ENCODE measurements at places on chromosomes 13 and 19.

DNA sequence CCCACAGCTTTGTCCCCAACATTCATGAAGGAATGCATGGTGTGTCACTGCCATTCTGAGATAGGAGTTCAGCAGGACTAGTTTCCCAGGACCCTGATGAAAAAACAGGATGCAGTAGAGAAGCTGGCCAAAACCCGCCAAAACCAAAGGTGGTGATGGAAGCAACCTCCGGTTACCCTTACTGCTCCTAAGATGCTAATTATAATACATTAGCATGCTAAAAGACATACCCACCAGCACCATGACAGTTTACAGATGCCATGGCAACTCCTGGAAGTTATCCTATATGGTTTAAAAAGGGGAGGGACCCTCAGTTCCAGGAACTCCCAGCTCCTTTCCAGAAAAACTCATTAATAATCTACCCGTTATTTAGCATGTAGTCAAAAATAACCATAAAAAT lies 59.9 kb upstream of the KCTD15 start:
- DNase-seq, result no peak

DNA sequence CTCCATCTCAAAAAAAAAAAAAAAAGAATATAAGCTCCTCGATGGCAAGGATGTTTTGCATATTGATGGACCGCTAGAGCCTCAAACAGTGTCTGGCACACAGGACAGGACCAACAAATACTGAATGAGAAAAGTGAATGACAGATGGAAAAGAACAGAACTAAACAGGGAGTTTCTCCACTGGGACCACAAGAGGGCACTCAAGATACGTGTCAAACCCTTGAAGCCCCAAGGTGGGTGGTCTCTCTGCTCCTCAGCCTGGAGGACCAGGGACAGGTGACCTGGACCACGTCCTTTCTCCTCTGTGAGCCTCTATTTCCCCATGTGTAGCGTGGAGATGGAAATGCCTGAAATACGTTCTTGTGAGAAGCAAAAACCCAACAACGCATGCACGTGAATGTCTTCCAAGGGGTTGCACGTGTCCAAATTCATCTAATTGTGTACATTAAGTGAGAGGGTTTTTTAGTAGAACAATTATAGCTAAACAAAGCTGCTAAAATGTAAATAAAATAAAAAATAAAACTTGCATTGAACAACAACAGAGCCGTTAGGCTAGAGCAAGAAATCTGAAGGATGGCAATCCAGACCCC lies 5.7 kb upstream of the CDC42EP5 start:
- no peak for DNase-seq

DNA sequence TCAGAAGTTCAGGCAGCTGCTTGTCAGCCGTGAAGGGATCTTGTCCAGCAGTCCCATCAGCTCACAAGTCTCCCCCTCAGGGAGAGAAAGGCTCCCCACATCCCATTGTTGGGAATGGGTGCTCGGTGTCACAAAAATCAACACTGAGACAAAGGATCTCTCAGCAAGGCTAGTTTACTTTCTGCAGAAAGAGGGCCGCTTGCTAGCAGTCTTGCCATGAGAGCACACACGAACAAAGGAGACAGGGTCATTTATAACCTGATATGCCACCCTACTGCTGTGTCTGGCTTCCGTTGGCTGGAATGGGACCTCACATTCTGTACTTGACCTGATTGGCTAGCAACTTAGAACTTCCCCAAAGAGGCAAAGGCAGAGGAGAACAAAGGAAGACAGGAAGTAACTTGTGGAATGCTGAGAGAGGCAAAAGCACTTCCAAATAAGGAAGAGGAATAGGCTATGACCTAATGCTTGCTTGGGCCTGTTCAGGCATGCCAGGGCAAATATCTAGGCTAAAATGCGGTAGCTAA lies 8.7 kb upstream of the IGFL3 start:
- DNase-seq, result no peak

DNA sequence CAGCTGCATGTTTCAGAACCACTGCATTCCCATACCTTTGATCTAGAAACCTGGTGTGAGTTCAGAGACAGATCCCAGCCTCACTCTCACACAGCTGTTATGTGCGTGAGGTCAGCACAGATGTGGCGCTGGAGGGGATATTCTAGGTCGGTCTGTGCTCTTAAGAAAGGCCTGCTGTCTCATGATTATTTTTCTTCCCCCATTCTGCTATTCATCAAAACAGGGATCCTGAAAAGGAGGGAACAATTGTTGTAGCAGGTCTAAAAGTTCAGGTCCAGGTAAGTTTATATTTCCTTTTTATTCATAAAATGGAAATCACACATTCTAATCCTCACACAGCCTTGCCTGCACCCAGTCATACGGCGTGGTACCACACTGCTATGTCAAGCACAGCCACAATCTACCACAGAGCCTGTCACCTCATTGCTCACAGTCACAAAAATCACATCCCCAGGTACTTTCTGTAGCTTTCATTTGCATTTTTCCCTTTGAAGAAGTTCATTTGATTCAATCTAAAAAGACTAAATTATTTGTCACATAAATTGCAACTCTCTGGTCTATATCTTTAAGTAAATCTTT lies 867 bp downstream of the ZNF546 start:
- no peak for DNase-seq

- no peak for DNase-seq
Observed at GRCh38 chr13:98810746-98811145, 58.3 kb upstream of the SLC15A1 start.

GRCh38 chr19:48501494-48502349 lies 9.9 kb downstream of the LMTK3 start:
- DNase-seq, result no peak

DNA sequence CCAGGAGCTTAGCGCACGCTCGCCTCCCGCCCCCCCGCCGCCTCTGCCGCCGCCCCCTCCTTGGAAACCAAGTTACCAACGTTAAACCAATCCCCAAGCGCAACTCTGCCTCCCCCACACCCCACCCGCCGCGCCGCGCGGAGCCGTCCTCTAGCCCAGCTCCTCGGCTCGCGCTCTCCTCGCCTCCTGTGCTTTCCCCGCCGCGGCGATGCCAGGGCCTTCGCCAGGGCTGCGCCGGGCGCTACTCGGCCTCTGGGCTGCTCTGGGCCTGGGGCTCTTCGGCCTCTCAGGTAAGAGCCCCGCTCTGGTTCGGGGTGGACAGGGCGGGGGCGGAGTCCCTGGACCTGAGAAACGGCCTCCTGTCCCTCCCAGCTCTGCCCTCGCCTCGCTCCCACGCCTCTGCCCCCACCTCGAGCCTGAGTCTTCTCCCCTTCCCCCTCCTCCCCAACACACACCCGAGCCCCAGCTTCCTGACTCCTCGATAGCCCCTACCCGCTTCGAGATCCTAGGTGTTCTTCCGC lies at the start of gene ICAM5:
TSS of gene ICAM5 (plus strand) at position 117 of the 521 bp plus-strand sequence. CDS start at position 209, 92 bp downstream.
- no peak for DNase-seq

DNA sequence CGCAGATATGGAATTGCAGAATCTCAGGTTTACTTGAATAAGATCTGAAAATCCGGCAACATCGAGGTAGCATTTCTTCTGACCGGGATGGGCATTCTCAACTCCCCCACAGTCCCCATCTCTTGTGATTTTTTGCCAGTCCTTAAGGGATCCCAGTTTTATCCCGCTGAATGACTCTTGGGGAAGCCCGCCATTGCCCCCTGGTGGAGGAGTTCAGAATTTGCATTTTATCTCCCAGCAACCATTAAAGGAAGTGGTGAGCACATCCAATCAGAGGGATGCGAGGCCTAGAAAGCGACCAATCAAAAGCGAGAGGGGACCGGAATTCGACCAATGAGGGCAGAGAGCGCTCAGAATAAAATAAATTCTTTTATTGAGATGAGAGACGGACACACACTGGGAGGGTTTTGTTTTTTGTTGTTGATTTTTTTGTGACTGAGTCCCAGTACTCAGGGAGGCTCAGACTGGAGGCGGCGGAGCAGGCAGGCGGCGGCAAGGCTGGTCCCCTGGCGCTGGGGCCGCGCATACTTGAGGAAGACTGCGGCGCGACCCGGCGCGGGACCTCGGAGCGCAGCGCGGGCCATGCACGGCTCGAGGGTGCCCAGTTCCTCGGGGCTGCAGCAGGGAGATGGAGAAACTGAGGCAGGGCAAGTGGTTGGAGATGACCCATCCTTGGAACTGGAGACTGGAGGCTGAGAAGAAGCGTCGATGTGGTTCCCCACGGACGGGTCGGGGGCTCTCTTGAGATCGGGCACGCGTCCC lies 3.9 kb upstream of the TTC9B start:
- DNase-seq, result peak; percentile 29

GRCh38 chr13:74528734-74529513 lies 394.7 kb upstream of the KLF12 start:
- DNase-seq, result no peak

DNA sequence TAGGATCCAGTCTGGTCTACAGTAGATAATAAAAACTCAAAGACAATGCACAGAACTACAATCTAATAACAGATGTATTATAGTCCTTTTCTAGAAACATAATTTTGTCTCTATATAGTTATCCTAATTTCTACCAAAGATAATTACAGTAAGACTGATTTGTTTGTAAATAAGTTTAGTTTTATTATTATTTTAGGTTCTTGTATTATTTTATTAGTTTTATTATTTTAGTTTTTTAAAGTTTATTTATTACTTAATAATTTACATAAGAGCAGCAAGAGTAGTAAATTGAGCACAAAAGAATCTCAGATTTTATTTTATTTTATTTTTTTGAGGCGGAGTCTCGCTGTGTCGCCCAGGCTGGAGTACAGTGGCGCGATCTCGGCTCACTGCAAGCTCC lies 22.3 kb upstream of the ZNF227 start:
- DNase-seq, result no peak

GRCh38 chr13:112574834-112575613 lies 12.9 kb downstream of the TUBGCP3 start:
- no peak for DNase-seq

DNA sequence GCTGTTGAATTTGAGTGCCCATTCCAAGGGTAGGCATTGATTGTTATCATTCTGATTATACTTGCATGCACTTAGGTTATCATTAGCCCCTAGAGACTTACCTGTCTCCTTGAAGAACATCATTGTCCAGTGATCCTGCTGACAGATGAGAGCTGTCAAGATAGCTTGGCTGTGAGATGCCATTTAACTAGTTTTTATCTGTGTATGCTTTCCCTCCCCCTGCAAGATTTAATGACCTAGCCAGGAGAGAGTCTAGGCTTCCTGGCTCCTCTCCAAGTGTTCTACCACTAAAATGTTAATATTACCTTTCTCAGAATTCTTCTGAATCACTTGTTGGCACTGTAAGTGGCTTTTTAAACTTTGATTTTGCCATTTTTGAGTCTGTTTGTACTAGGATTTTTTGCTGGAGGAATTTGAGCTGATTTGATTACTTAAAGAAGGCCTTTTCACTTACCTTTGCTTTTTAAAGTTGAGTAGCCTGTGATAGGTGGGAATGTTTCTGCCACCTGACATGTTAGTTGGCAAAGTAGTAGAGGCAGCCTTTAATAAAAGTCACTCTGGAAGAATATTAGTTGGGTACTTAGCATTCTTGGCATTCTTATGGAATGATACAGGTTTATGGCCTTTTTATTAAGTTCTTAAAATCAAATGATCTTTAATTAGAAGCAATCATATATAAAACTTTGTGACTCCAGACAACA lies 41.1 kb downstream of the ARHGAP35 start:
- no peak for DNase-seq

GRCh38 chr13:90933097-90933826 lies 414.2 kb upstream of the MIR17HG start:
- DNase-seq, result no peak

GRCh38 chr13:109333893-109334651 lies 452.3 kb downstream of the IRS2 start:
- DNase-seq, result no peak

DNA sequence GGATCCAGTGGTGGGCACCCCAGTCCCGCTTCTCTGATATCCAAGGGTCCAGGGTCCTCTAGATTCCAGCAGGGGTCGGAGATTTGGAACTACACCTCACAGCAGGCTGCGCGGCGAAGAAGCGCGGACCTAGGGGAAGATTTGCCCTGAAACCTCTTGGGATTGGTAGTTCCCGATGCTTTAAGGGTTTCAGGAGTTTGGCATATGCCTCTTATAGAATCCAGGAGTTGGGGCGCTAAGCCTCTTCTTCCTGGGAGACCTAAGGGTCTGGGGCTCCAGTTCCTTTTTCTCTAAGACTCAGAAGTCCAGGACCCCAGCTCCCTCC lies 349 bp downstream of the BCL2L12 start:
- no peak for DNase-seq

DNA sequence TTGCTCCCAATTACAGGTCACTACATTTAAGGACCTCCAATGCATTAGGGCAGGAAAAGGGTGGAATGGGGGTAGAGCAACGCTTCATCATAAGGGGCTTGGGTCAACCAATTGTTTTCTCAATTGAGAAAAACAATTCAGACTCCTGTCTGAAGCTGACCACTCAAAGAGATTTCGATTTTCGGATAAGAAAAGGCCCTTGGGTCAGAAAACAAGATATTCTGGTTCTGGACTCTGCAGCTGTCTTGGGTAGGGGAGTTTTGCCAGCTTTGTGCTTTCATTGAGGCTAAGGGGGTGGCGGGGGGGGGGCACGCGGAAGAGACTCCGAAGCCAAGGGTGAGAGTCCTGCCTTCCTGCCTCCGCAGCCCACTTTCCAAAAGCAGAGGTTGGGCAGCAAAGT lies 4.8 kb upstream of the ZNF98 start:
- no peak for DNase-seq

GRCh38 chr19:1411255-1412191 lies 4.1 kb downstream of the DAZAP1 start:
- DNase-seq, result no peak

- no peak for DNase-seq
Observed at GRCh38 chr13:43611281-43612273, 175.2 kb downstream of the ENOX1 start.

DNA sequence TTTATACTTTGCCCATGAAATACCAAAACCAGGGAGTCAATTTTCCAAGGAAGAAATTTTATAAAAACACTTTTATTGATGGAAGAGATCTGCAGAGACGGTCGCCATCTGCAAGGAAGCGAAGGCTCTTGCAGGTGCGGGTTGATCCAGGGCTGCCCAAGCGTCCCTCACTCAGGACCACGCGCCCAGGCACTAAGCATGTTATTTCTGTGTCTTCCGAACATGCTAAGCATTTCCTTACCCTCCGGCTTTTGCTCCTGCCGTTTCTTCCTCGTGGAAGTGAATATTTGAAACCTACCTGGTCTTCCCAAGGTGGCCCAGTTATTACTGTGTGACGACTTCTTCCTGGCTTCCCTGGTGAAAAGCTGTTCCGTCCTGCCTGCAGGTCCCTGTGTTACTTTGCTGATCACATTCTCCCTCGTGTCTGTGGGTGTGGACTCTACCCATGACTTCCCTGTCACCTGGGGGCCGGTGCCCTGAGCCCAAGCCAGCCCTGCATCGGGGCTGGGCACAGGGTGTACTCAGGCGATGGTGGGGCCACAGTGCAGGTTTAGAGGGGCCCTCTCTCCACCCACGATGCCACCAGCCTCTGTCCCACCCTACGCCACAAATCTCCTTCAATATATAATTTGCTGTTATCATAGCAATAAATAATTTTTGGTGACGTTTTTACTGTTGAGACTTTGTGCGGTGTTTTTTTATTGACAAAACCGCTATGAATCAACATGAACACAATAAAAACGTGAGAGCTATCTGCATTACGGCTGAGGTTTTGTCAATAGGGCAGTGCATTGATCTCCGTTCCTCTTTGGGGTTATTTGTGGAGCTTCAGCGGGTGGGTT lies 119.4 kb downstream of the URI1 start:
- no peak for DNase-seq

GRCh38 chr13:33307843-33308242 lies 22.3 kb upstream of the STARD13 start:
- no peak for DNase-seq
